Caudate nucleus (tissue), 63 donors: ENCODE measurements at places on chromosomes 3 and 15.

DNA sequence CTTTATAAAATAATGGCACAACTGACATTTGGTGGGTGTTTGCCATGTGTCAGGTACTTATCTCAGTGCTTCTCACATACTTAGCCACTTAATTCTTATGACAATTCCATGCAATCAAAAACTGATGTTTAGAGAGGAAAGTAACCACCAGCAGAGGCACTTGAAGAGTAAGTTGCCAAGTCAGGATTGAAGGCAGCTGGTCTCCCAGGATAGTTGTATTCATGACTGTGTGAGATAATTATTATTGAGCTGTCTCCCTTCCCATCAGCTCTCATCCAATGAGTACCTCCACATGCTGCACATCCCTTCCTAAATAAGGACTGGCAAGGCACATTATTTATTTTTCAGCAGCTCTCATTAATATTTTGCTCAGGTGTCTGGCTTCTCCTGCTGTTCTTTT is 4.8 kb downstream of the VEPH1 start:
- DNase-seq = no peak

GRCh38 chr3:112117841-112118571 is 15.0 kb downstream of the GCSAM start:
- no peak for DNase-seq

- no peak for DNase-seq
Measured at GRCh38 chr3:69445498-69445897, 59.6 kb upstream of the FRMD4B start.

DNA sequence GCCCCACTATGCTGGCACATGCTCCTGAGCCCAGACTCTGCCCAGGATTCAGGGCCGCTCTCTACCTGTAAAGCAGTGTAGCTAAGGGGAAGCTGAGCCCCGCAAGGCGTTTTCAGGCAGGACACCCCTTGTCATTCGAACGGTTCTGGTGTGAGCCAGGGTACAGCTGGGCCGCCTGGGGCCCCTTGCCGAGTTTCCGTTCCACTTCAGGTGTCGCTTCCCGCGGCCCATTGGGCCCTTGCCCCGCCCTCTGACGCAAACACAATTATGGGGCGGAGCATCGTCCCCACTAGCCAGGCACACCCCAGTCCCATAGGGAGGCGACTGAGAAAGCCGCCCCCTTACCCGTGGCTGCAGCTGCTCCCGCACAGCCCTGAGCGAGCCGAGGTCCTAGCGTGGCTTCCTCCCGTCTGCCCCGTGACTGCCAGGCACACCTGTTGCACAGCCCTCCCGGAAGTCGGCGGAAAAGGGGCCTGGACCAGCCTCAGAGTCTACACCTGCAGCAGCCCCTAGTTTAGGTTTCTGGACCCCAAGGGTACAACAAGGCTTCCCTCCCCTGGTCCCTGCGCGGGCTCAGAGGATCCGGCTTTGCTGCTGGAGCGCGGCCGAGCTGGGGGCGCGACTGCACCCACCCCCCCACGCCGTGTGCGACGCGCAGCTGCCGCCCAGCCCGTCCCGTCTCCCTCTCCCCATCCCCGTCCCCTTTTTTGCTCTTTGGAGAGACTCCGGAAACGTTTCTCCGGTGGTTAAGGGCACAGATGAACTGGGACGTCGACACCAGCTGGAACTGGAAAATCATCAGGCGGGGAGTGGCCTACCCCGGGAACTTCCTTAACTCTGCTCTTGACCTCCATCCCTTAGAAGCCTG is at the start of gene PLSCR2:
TSS of gene PLSCR2 (minus strand) at position 412 of the 868 bp plus-strand sequence. CDS start 9,657 bp downstream, outside the sequence.
- no peak for DNase-seq

DNA sequence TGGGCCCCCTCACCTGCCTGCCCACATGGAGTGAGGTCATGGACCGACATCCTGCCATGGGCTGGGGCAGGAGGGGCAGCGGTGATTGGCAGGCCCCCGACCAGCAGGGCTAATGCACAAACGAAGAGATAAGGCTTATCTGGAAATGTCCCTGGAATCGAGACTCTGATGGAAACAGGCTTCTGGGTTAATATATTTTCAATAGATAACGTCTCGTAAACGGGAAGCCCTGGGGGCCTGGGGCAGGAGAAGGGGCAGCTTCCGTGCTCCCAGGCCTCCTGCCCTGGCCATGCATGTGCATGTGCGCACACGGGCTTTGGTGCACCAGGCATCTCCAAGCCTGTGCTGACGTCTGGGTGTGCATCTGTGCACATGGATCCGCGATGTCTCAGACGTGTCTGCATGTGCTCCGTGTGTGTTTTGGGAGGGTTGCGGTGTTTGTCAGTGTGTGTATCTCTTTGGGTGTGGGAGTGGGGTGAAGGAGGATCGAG is 55.1 kb downstream of the DNAJB8 start:
- DNase-seq = no peak

GRCh38 chr15:70337277-70338186 is 239.8 kb upstream of the TLE3 start:
- DNase-seq = no peak

DNA sequence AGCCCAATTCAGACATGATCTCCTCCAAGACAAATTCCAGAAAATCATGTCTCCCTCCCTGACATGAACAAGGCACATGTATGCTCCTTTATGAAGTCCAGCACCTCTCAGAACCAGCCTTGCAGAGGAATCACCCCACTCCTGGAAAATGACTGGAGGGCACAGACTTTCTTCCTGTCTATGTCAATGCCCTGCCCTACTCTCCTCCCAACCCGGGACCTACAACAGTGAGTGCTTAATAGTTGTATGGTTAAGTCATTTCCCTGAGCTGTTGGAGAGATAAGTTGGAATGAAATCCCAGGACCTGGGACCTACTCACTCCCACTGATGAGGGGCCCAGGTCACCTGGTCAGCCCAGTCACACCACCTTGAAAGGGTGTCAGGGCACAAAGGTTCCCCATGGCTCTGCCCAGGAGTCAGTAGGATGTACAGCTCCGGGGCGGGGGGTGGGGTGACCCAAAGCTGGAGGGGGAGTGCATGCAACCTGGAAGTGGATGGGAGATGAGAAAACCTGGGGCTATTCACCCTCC is 80.1 kb upstream of the HERC1 start:
- DNase-seq = no peak

- DNase-seq = no peak
Measured at GRCh38 chr3:176968631-176969030, 228.7 kb downstream of the TBL1XR1 start.

DNA sequence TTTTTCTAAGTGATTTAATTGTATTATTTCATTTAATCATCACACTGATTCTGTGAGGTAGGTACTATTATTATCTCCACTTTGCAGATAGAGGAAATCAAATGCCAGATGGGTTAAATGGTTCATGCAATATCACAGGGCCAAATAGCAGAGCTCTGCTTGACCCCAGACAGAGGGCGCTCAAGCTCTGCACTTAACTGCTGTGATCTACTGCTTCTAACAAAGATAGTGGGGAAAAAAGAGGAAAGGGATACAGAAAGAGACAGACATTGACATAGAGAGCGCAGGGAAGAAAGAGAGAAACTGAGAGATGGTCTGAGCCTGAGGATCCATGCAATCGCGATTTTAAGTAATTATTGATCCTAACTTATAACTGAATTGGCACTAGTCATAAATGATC is 279.1 kb upstream of the THRB start:
- DNase-seq = peak; percentile 23

DNA sequence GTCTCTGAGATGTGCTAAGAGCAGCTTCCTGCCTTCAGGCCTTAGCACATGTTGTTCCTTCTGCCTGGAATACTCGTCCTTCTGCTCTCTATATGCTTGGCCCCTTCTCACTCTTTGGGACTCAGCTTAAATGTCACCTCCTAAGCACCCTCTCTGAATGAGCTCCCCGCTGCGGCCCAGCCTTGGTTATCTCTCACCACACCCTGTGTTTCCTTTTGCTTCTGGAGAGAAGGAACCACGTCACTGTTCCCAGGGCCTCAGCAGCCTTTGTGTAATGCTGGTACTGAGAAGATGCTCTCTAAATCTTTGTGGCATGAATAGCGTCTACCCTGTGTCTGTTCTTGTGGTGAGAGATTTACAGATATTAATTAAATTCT is 2.2 kb downstream of the FAH start:
- DNase-seq = no peak

DNA sequence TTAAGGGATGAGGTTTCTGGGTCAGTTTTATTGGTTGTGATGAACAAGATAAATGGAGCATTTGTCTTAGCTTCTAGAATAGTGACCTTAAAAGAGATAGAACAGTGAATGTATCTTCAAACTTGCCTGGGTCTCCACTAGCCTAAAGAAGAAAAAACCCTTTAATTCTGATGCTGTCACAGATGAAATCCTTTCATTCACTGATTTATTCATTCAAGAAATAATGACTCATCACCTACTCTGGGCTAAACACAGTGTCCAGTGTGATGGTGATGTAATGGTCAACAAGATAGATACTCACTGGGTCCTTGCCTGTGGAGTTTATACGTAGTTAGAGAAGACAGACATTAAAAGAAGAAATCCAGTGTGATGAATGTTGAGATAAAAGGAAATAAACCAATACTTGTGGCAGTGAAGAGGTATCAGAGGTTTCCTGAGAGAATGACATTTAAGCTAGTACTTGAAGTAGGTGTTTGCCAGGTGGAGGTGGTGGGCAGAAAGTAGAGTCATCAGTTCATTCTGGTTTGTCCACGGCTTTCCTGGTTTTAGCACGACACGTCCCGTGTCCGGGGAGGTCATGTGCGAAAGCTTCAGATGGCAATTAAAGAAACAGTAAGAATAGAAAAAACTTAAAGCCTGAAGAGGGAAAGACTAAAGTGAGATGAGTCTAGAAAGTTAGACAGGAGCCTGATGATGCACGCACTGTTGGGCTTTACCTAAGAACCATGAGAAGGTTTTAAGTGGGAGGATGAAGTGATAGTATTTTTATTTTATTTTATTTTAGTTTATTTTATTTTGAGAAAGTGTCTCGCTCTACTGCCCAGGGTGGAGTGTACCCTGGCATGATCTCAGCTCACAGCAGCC is 18.5 kb downstream of the PAK2 start:
- no peak for DNase-seq

- DNase-seq = no peak
Measured at GRCh38 chr3:158790901-158791589, 10.8 kb upstream of the MFSD1 start.

GRCh38 chr3:23455775-23456174 is 252.6 kb downstream of the UBE2E2 start:
- no peak for DNase-seq

GRCh38 chr15:55989383-55989782 is 4.0 kb downstream of the NEDD4 start:
- DNase-seq = no peak

GRCh38 chr3:177026505-177027277 is 170.6 kb downstream of the TBL1XR1 start:
- DNase-seq = no peak

GRCh38 chr3:69864766-69865165 is 125.5 kb downstream of the MITF start:
- DNase-seq = no peak

DNA sequence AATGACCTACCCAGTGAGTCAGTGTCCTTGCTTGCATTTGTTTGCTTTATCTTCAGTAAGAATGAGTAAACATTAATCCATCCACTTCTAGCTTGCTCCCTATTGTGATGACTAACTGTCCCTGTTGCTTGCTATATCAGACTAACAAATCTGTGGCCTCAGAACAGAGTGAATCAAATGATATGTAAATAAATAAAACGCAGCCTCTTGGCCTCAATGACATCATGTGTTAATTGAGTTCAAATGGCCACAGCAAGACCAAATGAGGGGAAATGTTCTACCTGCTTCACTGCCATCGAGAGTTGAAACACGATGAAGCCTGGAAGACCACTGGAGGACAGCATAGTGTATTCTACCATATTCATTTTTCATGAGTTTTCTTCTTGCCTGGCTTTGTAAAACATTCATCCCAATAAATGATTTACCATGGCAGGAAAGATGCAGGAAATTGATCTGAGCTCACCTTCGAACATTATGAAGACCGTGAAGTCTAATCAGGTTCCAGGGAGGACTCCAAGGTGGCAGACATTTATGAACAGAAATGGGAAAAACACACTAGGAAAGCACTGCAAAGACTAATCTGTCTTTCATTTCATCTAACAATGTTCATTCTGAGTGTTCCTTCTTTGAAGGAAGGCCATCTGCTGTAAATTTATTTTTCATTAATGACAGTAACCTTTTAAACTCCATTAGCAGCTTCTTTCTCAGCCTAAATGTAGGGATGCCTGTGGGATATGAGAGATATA is 1144.5 kb downstream of the TUSC7 start:
- no peak for DNase-seq

DNA sequence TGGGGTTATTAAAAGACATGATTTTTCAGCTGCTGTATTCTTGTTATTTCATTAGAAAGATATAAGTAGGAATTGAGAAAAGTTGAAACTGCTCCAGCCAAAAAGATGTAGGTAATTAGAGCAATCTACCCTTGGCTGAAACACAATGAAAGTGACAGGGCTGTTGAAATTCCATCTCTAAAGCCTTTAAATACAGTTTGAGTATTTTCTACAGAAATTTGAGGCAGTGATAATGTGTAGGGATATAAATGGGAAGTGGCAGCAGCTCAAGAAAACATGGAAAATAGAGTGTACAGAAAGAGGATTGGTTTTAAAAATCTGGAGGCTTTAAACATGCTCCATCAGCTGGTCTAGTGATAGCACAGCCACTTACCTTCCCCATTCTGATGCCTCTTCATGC is 22.8 kb upstream of the UNC13C start:
- no peak for DNase-seq

DNA sequence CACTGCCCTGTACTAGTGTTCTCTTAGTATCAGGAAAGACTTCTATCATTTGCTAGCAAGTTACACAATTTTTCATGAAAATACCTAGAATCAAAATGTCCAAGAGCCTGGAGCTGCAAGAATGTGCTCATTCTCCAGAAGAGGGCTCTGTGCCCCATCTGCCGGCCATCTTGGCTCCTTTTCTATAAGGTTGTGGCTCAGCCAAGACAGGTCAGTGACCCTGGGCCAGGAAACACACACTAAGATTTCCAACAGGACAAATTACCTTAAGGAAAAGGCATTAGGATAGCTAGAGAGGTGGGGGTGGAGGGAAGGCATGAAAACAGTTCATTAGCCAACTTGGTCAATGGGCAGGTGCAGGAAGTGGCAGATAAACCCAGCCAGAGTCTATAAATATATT is 20.7 kb downstream of the TIMP4 start:
- DNase-seq = no peak

DNA sequence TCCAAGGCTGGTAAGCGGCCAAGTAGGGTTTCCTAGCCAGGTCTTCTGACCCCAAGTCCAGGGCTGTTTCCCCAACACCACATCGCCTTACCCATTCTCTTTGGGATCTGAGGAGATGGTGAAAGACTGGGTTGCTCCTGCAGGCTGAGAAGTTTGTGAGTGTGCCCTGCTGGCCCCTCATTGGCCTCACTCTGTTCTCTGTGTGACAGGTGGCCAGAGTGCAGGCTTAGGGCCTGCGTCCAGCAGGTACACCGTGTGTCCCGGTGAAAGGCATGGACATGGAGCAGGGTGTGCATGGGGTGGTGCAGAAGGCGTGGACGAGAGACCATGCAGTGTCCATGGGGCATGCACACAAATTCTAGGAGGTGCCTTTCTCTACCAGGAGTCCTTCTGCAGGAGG is 91.3 kb downstream of the DGKG start:
- no peak for DNase-seq
